ENCODE measurements at places on chromosomes 11 and 22.

DNA sequence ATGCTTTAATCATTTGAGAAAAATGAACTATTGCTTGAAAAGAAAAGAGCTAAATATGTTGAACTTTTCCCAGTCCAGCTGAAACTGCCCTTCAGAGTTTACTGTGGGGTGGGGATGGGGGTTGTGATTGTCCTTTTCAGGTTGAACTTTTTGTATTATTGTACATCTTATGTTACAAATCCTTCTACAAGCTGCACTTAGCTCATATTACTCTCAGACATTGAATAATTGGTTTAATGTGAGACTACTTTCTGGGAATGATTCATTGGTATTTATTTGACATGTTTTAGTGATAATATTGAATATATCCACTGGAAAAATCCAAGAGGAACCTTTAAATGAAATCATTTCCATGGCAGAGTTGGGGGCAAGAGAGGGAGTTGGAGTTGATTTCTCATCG is 84.9 kb downstream of the ATXN10 start:
- DNase-seq = no peak

DNA sequence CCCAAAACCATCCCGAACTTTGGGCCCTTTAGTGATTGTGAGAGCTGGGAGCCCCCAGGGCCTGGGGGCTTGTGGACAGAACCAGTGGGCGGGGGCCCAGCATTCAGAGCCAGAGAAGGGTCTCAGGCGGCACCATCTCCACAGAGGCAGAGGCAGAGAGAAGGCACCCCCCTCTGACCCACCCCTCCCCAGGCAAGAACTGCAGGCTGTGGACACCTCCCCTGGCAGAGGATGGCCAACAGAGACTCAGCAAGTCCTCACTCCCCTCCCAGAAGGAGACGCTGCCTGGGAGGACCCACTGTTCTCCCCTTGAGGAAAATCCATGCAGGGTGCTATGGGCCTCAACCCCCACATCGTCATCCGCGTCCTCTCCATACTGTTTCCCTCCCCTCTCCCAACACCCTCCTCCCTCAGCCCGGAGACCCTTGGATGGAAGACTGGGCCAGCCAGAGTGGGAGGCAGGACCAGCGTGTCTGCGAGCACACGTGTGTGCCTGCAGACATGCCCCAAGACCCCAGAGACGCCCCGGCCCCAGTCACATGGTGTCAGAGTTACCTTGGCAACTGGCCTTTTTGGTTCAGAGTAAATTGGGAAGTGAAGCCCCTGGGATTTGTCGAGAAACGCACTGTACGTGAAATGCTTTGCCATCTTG is 42.6 kb downstream of the KCNC1 start:
- DNase-seq = no peak

GRCh38 chr11:64885367-64886286 is 7.2 kb upstream of the EHD1 start:
- DNase-seq = peak; percentile 89

- peak; percentile 73 for DNase-seq
Observed at GRCh38 chr11:12272821-12273617, 104.4 kb upstream of the PARVA start.

DNA sequence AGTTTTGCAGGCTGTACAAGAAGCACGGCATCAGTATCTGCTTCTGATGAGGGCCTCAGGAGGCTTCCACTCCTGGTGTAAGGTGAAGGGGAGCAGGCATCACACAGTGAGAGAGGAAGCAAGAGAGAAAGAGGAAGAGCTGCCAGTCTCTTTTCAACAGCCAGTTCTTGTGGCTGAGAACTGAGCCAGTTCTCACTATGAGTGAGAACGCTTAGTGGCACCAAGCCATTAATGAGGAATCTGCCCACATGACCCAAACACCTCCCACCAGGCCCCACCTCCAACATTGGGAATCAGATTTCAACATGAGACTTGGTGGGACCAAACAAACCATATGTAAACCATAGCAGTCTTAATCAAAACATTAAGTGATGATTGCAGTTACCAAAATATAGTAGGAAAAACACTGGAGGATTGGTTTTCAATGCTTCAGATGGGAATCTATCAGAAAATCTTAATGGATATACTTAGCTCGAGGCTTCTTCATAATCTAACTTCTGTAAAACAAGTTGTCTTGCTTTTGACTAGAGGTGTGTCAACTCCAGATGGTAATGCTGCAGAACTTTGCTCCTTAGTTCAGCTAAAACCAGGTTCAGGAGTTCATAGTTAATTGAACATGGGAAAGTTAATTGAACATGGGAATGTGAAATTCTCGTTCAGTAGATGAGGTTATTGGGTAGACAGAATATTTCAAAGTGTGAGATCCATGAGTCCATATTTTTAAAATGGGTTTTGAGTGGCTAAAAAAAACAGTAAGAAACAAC is 12.2 kb downstream of the FAR1 start:
- DNase-seq = no peak

DNA sequence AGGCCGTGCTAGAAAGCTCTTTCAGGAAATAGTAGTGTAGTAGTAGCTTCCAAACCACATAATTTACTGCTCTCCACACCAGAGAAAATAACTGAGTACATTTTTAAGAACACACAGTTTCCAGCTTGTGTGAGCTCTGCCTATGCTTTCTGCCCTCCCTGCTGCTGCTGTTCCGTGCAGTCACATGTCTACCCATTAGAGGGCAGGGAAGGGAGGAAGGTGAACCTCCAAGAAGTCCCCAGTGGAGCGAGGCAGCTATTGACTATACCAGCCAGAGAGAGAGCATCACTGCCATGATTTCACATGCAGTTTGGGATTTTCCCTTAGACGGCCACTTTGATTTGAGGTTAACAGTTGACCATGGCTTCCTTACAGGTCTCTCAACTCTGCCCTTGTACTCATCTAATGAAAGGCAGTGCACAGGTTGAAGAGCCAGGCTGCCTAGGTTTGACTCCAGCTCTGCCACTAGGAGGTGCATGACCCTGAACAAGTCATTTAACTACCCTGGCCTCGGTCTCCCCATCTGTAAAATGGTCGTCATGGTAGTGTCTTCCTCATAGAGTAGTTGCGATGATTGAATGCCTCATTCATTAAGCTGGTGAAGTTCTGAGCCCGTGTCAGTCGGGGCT is 19.7 kb upstream of the CTTN start:
- DNase-seq = no peak

DNA sequence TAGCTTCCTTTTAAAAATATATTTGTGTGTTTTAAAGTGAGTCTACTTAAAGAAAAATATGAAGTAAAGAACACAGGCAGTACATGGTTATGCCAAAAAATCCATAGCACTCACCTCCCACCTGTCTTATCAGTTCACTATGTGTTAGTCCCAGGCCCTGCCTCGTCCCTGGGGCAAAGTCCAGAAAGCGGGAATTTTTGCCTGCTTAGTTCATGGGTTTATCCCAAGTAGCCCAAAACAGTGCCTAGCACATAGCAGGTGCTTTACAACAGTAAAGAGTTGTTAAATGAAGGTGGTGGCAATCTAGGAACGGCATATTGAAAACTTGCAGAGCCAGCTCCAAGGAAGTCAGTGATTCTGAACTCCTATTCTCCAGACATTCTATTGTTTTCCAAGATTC is 154.0 kb downstream of the MN1 start:
- no peak for DNase-seq

- no peak for DNase-seq
Observed at GRCh38 chr11:90171359-90171758, 36.9 kb downstream of the NAALAD2 start.

- no peak for DNase-seq
Observed at GRCh38 chr11:93216511-93217101, 18.8 kb upstream of the SLC36A4 start.

- no peak for DNase-seq
Observed at GRCh38 chr11:10447445-10447844, 7.6 kb upstream of the AMPD3 start.

GRCh38 chr22:47594836-47595521 is 832.5 kb downstream of the TBC1D22A start:
- DNase-seq = no peak

DNA sequence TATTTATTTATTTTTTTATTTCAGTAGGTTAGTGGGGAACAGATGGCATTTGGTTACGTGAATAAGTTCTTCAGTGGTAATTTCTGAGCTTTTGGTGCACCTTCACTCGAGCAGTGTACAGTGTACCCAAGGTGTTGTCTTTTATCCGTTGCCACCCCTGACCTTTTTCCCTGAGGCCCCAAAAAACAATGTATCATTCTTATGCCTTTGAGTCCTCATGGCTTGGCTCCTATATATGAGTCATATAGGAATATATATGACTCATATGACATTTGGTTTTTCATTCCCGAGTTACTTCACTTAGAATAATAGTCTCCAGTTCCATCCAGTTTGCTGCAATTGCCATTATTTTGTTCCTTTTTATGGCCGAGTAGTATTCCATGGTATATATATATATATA is 763.9 kb downstream of the NTM start:
- no peak for DNase-seq

GRCh38 chr22:48741540-48741939 is 1086.1 kb downstream of the BRD1 start:
- DNase-seq = no peak

DNA sequence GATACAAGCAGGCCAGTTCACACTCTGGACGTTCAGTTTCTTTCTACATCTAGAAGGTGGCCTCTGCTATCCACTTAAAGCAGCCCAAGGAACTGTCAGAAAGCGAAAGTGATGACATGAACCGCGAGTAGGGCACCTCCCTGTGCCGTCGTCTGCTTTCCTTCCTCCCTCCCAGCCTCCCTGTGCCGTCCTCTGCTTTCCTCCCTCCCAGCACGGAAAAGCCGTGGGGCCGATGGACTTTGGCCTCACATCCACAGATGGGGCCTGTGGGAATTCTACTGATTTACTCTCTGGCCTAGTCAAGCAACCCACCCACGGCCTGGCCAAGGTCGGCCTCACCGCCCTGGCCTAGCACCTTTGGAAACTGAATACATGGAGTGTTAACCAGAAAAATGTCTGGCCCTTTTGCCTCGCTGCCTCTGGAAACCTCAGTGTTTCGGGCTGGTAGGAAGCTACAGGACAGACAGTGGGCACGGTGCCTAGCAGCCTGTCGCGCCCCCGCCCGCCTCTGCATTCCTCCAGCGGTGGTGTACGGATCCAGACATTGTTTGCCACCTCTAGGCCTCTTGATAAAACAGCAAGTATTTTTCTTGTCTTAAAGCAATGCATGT is 14.2 kb downstream of the PEX26 start:
- DNase-seq = no peak

GRCh38 chr22:50674130-50674500 is 1.5 kb downstream of the SHANK3 start:
- no peak for DNase-seq

DNA sequence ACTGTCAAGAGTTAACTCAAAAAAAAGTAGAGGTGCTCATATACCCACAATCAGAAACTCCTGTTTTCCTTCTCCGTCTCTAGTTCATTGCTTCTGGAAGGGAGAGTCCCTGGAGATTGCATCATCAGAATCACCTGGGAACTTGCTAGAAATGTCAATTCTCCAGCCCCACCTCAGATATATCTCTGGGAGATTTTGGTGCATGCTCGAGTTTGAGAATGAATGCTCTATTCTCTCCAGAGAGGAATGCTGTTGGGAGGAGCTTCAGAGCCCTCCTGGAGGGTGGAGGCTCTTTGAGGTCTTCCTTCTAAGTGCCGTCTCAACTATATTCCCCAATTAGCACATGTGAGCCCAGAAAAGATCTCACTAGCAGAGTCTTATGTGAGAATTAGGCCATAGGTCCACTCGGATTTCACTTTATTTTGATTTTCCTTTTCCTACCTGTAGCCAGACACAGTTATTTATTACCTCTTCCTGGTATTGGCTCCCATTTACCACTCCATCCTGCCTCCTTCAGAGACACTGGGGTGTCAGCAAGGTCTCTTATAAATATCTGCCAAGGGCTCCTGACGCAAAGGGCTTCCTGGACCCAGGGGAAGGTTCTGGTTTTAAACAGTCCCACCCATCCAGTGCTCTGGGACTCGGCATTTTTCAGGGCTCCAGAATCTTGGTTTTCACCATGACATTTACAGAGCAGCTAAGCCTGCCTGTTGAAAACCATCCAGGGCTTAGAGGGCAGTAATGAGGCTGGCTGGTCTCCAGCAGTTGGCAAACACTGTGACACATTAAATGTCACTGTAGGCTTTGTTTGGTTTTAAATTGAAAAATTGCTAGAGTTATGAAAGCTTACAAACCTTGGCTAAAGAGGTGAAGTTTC is 136.2 kb downstream of the CD44 start:
- DNase-seq = no peak

- no peak for DNase-seq
Observed at GRCh38 chr22:42655693-42656092, 6.5 kb upstream of the CYB5R3 start.

- no peak for DNase-seq
Observed at GRCh38 chr11:108224366-108224765, 1.5 kb downstream of the ATM start.

DNA sequence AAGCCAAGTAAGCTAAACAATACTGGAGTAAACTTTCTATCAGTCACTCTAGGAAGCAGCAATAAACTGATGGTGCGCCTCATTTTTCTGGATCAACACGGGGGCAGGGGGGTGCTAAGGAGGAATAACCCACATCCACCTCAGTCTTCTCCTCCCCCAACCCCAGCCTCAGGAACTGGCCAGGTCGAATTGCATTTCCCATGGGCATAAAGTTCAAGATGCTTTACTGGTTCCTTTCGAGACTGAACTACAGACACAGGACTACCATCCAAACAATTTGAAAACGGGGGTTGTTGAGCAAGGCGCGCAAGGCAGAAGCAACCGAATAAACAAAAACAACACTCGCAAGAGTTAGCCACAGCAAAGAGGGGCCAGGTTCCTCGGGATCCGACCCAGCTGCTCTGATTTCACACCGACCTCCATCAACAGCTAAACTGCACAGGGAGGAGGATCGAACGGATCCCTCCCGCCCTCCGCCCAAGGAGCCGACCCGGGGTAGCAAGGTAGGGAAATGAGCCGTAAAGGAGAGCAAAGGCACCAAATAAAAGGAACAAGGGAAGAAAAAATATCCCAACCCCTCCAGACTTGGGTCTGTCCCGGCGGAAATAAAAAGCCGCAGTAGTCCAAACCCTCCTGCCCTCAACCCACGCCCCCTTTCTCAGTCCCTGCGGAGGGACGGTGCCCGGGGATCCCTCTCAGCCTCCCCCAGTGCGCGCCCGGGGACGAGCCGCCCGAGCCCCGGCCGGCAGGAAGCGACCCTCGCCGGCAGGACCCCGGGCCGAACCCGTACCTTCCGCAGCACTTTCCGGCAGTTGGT is 801 bp downstream of the SESN3 start:
- peak; percentile 7 for DNase-seq

- DNase-seq = no peak
Observed at GRCh38 chr11:7281079-7281478, 29.4 kb downstream of the SYT9 start.

GRCh38 chr11:70007796-70008195 is 70.3 kb upstream of the ANO1 start:
- DNase-seq = no peak

DNA sequence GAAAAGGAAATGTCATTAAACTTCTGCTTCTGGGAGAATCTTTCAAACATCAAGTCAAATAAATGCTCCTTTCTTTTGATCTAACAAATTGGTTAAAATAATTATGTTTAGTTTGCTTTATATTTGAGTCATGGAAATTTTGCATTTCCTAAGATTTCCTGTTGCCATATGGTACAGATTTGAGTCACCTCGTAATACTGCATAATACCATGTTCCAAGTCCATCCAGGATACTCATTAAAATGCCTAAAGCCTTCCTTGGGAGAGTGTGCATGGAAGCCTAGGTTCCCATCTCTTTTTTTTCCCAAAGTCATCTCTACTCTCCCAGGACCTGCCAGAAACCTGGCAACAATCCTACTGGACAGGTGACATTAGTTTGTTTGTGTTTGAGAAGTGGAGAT is 4.2 kb downstream of the OR9I1 start:
- DNase-seq = no peak

Data from brain microvascular endothelial cell (primary cell).